Renal cortical epithelial cell (primary cell): ENCODE measurements at places on chromosomes 5 and 9. TPM values are rescaled to one million over a fixed set of nuclear protein-coding genes. Genes with fewer than 3 reads are reported as not detected.

PCDHB12 gene
- 1.2 TPM in 1 of 2 replicates, not detected in the other for total RNA-seq

GRCh38 chr5:101431201-101431600 lies 528.1 kb upstream of the ST8SIA4 start:
- no peak for DNase-seq

DNA sequence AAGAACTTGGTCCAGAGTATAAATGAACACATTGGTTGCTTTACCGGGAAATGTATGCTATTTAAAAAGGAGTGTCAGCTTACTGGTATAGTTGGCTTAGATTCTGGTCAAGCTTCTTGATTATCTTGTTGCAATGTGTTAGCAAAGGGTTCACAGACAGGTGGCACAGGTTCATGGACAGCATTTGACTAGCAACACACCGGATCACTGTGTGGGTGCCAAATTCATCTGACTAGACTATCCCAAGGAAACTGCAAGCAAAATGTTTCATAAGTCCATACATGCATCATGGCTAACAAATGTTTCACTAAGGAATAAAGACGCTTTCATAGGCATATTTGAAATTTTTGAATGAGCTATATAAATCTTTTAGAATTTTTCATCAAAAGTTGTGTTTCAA lies 274.1 kb downstream of the PLK2 start:
- no peak for DNase-seq

PCDHB7 gene
- total RNA-seq = under 0.01 and 0.85 TPM in 2 replicates

- no peak for DNase-seq
These were observed 96.3 kb upstream of the KCNN2 start for GRCh38 chr5:114265432-114266060.

GRCh38 chr5:122906768-122907167 lies 61.4 kb downstream of the SNX24 start:
- peak; percentile 26 for DNase-seq

PCDHB15 gene
- under 0.01 and 1.3 TPM in 2 replicates for total RNA-seq

PCDHGC5 gene
- total RNA-seq = 0.17 and 0.80 TPM in 2 replicates

DNA sequence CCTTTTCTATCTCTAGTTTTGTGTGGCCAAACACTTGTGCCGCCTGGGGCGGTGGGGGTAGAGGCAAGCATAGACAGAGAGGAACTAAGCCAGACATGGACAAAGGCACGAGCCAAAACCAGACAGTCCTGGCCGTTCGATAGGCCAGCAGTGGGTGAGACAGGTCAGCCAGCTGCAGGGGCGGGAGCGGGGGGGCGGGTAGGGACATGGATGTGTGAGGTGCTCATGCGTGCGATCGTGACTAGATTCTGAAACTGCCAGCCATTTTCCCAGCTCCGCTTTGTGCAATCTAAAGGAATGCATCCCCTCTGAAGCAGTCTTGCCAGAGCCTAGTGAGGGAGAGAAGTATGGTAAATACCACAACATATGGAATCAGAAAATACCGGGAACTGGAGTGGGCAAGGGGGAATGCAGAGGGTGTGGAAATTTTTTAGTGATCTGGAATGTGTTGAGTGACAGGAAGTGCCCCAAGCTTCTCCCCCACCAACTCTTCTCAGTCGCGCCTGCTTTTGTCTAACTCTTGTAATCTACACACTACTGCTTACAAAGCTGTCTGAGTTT lies 111.9 kb downstream of the NR6A1 start:
- DNase-seq = peak; percentile 86

BSPRY gene
- 0.45 and 22.4 TPM in 2 replicates for total RNA-seq
